Fibroblast of the aortic adventitia (primary cell): ENCODE measurements at places on chromosomes 2 and 18. TPM values are rescaled to one million over a fixed set of nuclear protein-coding genes. Genes with fewer than 3 reads are reported as not detected.

GPC1 gene
- total RNA-seq, result 44.7 and 69.6 TPM in 2 replicates

DNA sequence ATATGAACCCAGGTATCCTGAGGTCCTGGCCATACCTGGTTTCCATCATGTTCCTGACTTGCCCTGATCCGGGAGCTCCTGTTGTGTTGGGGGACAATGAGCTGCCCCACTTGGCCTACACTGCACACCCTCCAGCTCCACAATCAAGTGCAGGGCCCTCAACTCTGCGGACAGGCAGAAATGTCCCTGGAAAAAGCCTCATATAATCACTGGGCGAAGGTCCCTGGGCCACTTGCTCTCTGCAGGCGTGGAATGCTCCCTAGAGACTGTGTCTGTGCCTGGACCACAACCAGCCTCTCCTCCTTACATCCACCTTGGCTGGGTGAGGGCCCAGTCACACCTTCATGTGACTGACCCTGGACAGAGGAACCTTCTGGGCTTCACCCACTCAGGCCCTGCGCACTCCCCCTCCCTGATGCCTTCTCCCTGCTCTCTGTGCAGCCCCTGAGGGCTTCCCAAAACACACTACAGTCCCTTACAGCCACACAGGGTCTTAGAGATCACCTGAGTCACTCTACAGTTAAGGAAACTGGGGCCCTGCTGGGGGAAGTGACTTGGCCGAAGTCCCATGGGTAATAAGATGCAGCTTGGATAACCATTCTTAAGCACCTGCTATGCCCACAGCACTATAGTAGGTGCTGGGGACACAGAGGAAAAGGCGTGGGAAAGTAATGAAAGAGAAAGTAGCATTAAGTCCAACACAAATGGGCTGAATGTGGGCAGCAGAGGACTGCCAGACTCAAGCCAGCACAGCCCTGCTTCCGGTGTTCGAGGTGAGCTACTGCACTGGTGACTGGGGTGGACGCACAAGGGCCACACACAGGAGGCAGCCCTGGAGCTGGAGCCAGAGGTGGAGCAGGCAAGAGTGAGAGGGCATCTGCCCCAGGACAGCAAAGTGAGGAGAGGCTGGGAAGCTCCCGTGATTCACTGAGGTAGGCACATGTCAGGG lies 9.8 kb downstream of the BOLA3 start:
- no peak for DNase-seq

DNA sequence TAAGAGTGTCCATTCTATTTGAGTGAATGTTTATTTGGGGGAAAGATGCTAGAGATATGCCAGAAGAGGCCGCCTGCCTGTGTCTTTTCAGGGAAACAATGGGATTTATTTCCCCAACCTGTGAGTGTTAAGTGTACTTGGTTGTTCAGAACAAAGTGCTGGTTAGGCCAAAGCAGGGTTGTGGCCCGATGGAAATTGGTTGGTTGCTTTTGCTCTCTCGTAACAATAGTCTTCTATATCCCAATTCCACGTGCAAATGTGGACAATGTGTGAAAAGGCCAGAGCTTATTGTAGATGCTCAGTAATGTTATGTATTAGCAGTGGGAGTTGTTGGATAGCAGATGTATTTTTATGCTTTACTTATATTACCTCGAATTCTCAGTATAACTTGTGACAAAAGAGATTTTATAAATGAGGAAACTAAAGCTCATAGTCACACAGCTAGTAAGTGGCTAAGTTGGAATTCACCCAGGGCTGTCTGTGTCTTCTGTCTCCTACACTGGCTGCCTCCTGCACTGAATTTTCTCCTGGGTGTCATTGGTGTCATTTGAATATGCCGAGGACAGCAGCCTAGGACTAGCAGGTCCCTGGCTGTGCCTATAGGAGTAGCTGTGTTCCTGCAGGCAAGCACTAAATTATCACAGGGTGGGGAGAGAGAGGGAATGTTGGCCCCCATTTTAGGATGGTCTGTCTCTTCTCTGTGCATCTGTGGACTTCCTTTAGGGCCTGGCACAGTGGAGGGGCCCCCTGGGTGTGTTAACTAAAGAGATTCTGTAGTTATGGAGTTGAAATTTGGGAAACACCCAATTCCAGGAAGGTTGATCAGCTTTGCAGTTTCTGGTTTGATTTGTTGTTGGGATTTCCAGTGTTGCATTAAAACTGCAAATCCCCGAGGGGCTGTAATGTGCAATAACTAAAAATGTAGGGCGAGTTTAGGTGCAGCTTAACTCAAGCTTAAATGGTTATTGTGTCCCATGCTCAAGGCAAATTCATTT lies 21.6 kb downstream of the GPD2 start:
- peak; percentile 51 for DNase-seq

- no peak for DNase-seq
Observed at GRCh38 chr2:234025466-234025865, 25.0 kb upstream of the SPP2 start.

DNA sequence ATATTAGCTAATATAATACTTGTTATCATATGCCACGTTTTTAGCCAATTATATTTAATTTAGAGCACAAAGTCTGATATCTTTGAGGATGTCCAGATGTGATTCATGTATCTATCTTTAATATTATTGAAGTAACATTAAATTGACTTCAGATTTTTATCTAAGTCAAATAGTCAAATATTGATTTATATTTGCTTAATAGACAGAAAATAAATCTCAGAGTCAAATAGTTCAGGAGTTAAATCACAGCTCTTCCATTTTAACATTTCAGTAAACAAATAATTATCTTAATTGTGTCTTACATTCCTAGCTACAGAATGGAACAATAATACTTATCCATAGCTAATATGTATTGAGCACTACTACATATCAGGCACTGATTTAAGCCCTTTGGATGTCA lies 379.4 kb upstream of the UBE2E3 start:
- no peak for DNase-seq

GRCh38 chr2:97760480-97761049 lies 47.2 kb downstream of the ZAP70 start:
- DNase-seq, result no peak
